ENCODE measurements at places on chromosomes 7 and 10. TPM values are rescaled to one million over a fixed set of nuclear protein-coding genes. Genes with fewer than 3 reads are reported as not detected.

Gene HYAL4
- 0.68 TPM for total RNA-seq

Gene POM121C
- 68.9 TPM for total RNA-seq

Gene UNC5B
- 22.4 TPM for total RNA-seq

Gene AS3MT
- 6.4 TPM for total RNA-seq

Gene SLC26A3
- 0.79 TPM for total RNA-seq

Gene SIRT1
- 44.1 TPM for total RNA-seq
